H9 (cell line): ENCODE measurements at places on chromosomes 6 and 20.

DNA sequence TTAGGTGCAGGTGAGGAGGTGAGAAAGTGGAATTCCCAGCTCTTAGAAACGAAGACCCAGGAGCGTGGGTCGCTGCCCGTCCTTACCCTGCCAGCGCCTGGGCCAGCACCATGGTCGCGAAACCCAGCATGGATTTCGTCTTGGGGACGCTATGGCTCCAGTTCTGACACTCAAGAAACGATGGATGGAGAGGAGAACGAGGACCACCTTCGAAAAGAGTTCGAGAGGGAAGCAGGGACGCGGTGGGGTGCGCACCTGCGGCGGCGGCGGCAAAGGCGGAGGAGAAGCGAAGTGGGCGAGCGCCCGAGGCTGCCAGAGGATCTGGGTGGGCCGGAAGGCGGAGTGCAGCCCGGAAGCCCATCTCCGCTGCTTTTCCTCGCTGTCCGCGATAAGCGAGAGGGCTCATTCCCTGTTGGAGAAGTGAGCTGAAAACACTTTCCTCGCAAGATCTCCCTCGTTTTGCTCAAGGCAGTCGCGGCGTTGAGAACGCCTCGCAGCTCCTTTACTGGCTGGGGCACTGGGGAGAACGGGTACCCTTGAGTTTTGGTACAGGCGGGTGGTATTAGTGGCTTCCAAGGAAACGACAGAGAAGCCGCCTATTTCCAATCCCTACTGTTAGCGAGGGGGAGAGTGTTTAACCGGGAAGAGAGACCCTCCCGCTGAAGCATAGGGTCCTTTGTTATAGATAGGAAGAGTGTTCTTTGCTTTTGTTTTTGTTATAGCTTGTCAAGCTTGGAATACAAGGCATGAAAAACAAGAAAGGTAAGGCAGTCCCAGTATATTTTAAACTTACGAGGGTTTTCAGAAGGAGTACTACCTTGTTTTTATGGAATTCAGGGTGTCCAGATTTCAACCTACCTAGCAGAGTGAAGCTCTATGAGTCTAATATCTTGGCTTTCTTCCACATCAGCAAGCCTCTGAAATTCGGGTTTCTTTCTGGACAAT, 109.5 kb downstream of the TRIM27 start:
- no peak overlapping the region for H3K27ac ChIP-seq
- H3K36me3 ChIP-seq, result no peaks in the 10 kb centered on the region; the same call in 2 of the 3 replicates
- DNase-seq, result peak; percentile 65
- peaks cover 87% of the 10 kb centered on the region for H3K27me3 ChIP-seq
- peaks cover 9% of the 10 kb centered on the region for H3K4me1 ChIP-seq

GRCh38 chr6:14798594-14798982, 447.3 kb upstream of the JARID2 start:
- H3K27ac ChIP-seq, result no peak overlapping the region
- H3K27me3 ChIP-seq, result no peaks in the 10 kb centered on the region
- no peak for DNase-seq

DNA sequence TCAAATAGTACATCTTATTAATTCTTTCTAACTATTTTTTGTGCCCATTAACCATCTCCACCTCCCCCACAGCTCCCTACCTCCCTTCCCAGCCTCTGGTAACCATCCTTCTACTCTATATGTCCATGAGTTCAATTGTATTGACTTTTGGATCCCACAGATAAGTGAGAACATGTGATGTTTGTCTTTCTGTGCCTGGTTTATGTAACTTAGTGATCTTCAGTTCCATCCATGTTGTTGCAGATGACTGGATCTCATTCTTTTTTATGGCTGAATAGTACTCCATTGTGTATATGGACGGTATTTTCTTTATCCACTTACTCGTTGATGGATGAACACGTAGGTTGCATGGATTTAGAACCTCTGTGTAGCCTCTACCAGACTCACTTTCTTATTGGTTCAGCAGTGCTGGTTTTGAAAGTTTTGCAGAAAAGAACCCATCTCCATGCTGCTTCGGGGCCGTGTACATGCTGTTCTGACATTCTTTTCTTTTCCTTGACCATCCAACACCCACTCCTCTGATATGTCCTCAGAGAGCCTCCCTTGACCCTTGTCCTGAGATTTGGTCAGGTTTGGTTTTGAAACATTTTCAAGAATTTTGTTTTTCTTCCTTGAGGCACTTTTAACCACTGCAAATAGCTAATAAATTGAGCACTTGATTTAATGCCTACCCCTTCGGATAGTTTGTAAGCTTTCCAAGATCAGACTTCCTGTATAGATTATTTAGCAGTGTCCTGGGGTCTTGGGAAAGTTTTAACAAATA, 231.2 kb upstream of the ZFP64 start:
- DNase-seq, result no peak
- no peaks in the 10 kb centered on the region; the same call in 2 of the 3 replicates for H3K36me3 ChIP-seq
- H3K27ac ChIP-seq, result no peak overlapping the region
- no peak overlapping the region for H3K4me3 ChIP-seq
- H3K4me1 ChIP-seq, result no peaks in the 10 kb centered on the region

GRCh38 chr6:43250992-43251373, 7.7 kb downstream of the TTBK1 start:
- no peak for DNase-seq
- no peaks in the 10 kb centered on the region for H3K27me3 ChIP-seq
- H3K4me1 ChIP-seq, result no peaks in the 10 kb centered on the region
- H3K36me3 ChIP-seq, result no peaks in the 10 kb centered on the region

DNA sequence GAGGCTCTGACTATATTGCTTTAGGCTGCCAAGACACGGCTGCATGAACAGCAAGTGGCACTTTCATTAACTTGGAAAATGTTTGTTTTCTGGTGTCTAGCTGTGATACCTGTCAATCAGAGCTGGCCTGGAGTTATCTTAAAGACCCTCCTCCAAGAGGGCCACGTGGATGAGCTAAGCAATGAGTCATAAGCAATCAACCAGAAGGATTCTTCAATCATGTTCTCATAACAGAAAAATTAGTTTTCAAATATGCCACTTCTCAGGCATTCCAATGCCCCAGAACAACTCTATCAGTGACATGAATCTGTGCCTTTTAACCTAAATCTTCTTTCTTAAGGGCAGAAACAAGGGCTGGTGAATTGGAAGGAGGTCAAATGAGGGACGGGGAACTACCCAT, 283.0 kb downstream of the HTR1B start:
- H3K4me1 ChIP-seq, result no peaks in the 10 kb centered on the region
- H3K27ac ChIP-seq, result no peak overlapping the region
- no peak overlapping the region for H3K4me3 ChIP-seq

DNA sequence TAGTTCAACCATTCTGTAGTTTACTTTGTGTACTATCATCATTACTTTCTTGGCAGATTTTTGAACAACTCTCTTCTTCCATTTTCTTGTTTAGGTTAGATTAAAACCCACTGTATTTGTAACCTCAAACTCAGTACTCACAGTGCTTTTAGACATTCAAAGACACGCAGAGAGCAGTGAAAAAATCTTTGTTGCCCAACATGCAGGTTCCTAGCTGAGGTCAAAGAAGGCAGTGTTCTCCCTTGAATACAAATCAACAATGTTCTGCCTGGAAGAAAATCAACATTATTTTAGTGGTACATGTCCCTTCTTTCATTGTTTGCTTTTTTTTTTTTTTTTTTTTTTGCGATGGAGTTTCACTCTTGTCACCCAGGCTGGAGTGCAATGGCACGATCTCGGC, 11.2 kb downstream of the CYB5R4 start:
- no peak overlapping the region for H3K4me3 ChIP-seq
- DNase-seq, result no peak
- no peak overlapping the region for H3K27ac ChIP-seq
- peaks cover 35% of the 10 kb centered on the region for H3K36me3 ChIP-seq

GRCh38 chr20:59094576-59094975, 52.0 kb upstream of the PRELID3B start:
- H3K4me1 ChIP-seq, result no peaks in the 10 kb centered on the region
- no peaks in the 10 kb centered on the region; the same call in 2 of the 3 replicates for H3K36me3 ChIP-seq
- H3K27me3 ChIP-seq, result no peaks in the 10 kb centered on the region; the same call in 1 of the 2 replicates

- no peak for DNase-seq
- H3K27me3 ChIP-seq, result no peaks in the 10 kb centered on the region
- H3K36me3 ChIP-seq, result no peaks in the 10 kb centered on the region
- no peak overlapping the region for H3K27ac ChIP-seq
- no peak overlapping the region for H3K4me3 ChIP-seq
Measured at GRCh38 chr6:52953911-52954839, 40.9 kb downstream of the GSTA4 start.

DNA sequence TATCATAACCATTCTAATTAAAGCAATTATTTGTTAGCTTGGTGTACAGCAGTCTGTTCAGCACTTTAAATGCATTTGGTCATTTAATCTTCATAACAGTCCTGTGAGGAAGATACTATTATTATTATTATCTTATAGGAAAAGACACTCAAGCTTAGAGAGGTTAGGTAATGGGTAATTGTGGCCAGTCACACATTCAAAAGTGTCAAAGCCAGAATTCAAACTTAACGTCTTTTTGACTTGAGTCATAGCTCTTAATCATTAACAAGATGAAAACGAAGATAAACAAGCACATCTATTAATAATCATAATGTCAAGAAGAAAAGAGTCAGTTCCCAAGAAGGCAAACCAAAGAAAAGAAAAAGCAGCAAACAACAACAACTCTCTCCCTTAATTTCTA, 251.0 kb downstream of the SYNE1 start:
- H3K27ac ChIP-seq, result no peak overlapping the region
- H3K4me3 ChIP-seq, result no peak overlapping the region
- H3K36me3 ChIP-seq, result no peaks in the 10 kb centered on the region
- H3K4me1 ChIP-seq, result no peaks in the 10 kb centered on the region; the same call in 1 of the 2 replicates
- no peaks in the 10 kb centered on the region for H3K27me3 ChIP-seq

DNA sequence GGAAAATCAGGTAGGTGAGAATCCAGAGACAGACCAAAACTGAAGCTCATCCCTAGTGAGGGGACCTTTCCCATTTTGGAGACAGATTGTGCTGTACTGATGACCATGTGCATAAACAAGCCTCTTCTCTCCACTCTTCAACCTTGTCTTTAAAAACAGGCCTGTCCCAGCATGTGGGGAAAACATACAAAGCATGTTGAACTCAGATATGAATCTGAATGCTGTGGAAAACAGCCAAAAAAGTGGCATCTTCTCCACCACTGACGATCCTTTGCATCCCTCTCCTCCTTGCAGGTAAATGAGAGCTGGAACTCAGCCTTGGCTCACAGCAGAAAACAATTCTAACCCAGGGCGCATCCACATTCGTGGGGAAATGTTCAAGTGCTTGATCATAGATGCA, 123.7 kb upstream of the FOXQ1 start:
- no peak for DNase-seq
- no peaks in the 10 kb centered on the region for H3K36me3 ChIP-seq
- H3K27ac ChIP-seq, result no peak overlapping the region
- no peaks in the 10 kb centered on the region for H3K4me1 ChIP-seq
- no peaks in the 10 kb centered on the region for H3K27me3 ChIP-seq

DNA sequence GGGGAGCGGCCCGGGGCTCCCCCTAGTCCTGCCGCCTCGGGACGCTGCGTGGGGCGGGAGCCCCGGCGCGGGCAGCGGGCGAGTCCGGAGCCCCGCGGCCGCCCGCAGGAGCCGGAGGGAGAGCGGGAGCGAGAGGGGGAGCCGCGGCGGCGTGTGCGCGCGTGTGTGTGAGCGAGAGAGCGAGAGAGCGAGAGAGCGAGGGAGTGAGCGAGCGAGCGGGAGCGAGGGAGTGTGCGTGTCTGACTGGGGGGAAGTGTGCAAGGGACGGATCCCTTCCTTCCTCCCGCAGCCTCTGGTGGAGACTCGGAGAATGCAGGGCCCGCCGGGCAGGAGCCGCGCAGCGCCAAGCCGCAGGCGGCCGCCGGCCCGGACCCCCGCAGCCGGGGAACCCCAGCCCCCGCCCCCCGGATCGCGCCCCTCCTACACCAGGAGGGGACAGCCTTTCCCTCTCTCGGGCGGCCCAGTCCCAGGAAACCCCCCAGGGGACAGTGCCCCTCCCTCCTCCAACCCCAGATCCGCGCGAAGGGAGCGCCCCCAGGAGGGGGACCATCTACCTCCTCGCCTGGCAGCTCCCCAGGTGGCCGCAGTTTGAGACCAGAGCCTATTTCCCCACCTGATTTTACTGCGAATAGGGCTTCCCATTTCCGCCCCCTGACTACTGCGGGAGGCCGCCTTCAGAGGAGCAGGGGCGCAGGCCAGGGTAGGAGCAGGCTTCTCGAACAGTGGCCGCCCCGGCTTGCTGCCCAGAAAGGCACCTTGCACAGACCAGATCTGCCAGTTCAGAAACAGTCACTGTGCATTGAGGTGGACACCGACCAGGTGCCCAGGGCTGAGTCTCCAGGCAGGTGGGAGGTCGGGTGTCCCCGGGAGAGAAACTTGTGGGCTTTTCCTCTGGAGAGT, at the start of gene CDH22:
TSS of gene CDH22 (minus strand) at position 241 of the 900 bp plus-strand sequence. CDS start 57,204 bp downstream, outside the sequence.
- no peak within 1 kb of the TSS for H3K27ac ChIP-seq
- DNase-seq, result peak; percentile 53
- H3K36me3 ChIP-seq, result no peaks in the 10 kb centered on the region
- peak within 1 kb of the TSS; percentile 90 for H3K4me3 ChIP-seq
- peaks cover 45% of the 10 kb centered on the region; the same call in 1 of the 2 replicates for H3K27me3 ChIP-seq

- no peak overlapping the region for H3K27ac ChIP-seq
- no peaks in the 10 kb centered on the region; the same call in 2 of the 3 replicates for H3K36me3 ChIP-seq
- H3K4me3 ChIP-seq, result no peak overlapping the region
- no peaks in the 10 kb centered on the region; the same call in 1 of the 2 replicates for H3K4me1 ChIP-seq
- no peaks in the 10 kb centered on the region for H3K27me3 ChIP-seq
Measured at GRCh38 chr6:43943781-43944250, 173.8 kb downstream of the VEGFA start.

GRCh38 chr20:43191946-43192863, 2.5 kb upstream of the PTPRT start:
- peaks cover 27% of the 10 kb centered on the region for H3K27me3 ChIP-seq
- peak; percentile 80 for DNase-seq
- no peaks in the 10 kb centered on the region for H3K36me3 ChIP-seq
- no peak overlapping the region for H3K27ac ChIP-seq

DNA sequence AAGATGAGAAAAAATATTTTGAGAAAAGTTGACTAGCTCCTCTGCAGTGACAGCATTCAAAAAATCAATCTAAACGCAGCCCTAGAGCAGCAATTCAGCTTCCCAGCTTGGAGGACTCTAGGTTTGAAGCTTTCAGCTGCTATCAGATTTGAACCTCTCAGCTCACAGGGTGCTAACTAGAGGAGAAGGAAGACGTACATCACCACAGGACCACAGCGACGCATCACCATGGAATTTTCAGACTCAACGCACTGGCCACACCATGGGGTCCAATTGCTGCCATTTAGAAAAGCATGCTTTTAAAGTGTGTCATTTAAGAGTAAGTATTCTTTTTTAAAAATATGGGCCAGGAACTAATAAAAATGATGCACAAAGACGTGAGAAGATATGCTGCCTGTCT, 45.0 kb upstream of the FUCA2 start:
- H3K4me3 ChIP-seq, result no peak overlapping the region
- no peak overlapping the region for H3K27ac ChIP-seq
- no peaks in the 10 kb centered on the region for H3K27me3 ChIP-seq
- no peak for DNase-seq
- no peaks in the 10 kb centered on the region for H3K4me1 ChIP-seq

- H3K27ac ChIP-seq, result no peak overlapping the region
- peaks cover 50% of the 10 kb centered on the region for H3K36me3 ChIP-seq
- H3K4me3 ChIP-seq, result no peak overlapping the region
- DNase-seq, result no peak
Measured at GRCh38 chr6:8059129-8059528, 5.1 kb downstream of the BLOC1S5 start.

GRCh38 chr6:40440053-40440452, 147.1 kb downstream of the LRFN2 start:
- no peaks in the 10 kb centered on the region for H3K27me3 ChIP-seq
- no peak for DNase-seq
- no peaks in the 10 kb centered on the region; the same call in 1 of the 2 replicates for H3K36me3 ChIP-seq

GRCh38 chr6:16822529-16822928, 61.3 kb upstream of the ATXN1 start:
- H3K27ac ChIP-seq, result no peak overlapping the region
- H3K36me3 ChIP-seq, result no peaks in the 10 kb centered on the region
